Activated naive CD8-positive, alpha-beta T cell treated with anti-CD3 and anti-CD28 coated beads for 36 hours (primary cell): ENCODE measurements at places on chromosomes 1 and 21. TPM values are rescaled to one million over a fixed set of nuclear protein-coding genes. Genes with fewer than 3 reads are reported as not detected.
A peak's percentile ranks its signal among the peaks of the same experiment; 100 is the strongest.

The RGS8 gene
- total RNA-seq, result not detected

The DNALI1 gene
- not detected for total RNA-seq

The SESN2 gene
- 35.4 TPM for total RNA-seq

The PPP1R15B gene
- 79.9 TPM for total RNA-seq

The CSF3R gene
- 0.06 TPM for total RNA-seq

GRCh38 chr1:15948091-15948591, 27.8 kb downstream of the ZBTB17 start:
- DNase-seq, result no peak
- H3K4me1 ChIP-seq, result peaks cover 63% of the 10 kb centered on the region
- H3K36me3 ChIP-seq, result peaks cover 58% of the 10 kb centered on the region
- H3K27ac ChIP-seq, result peak overlapping the region; percentile 96
- no peak overlapping the region for H3K4me3 ChIP-seq
- H3K27me3 ChIP-seq, result no peaks in the 10 kb centered on the region

GRCh38 chr1:8070381-8070811, 44.3 kb upstream of the ERRFI1 start:
- no peak for DNase-seq
- H3K4me3 ChIP-seq, result no peak overlapping the region
- peaks cover under 1% of the 10 kb centered on the region for H3K27me3 ChIP-seq
- H3K36me3 ChIP-seq, result no peaks in the 10 kb centered on the region

DNA sequence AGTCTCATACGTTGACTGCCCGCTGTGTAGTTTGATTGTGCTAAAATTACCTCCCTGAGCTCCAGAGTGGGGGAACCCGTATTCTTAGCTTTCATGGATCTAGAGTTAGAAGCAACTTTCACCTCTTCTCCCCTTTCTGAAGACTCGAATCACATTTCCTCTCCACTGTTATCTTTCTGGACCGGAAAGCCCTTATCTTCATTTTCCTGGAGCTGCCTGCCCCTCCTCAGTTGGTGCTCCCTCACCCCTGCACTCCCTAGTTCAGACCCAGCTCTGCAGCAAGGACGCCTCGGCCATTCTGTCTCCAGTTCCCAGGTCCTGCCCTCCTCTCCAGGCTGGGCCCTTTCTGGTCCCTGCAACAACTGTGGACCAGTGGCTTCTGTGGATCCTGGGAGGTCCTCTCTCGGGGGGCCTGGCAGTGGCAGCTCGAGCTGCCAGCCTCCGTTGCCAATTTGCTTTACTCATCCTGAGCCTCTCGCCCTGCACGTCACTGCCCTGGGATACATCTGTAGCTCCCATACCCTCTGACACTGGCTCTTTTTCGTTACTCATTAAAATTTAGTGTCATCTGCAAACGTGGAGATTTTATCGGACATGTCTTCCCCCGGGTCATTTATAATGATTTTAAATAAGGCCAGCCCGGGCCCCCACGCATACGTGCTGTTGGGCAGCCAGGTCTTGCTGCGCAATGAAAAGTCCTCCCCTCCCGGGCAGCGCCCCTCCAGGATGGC, 141.5 kb upstream of the VAMP3 start:
- peaks cover 36% of the 10 kb centered on the region for H3K27me3 ChIP-seq
- no peak for DNase-seq
- no peaks in the 10 kb centered on the region for H3K36me3 ChIP-seq
- no peaks in the 10 kb centered on the region for H3K4me1 ChIP-seq
- H3K27ac ChIP-seq, result no peak overlapping the region

GRCh38 chr1:167509587-167509986, 8.7 kb downstream of the CD247 start:
- H3K4me1 ChIP-seq, result peaks cover 78% of the 10 kb centered on the region
- H3K4me3 ChIP-seq, result peak overlapping the region; percentile 30
- H3K27ac ChIP-seq, result peak overlapping the region; percentile 72
- H3K36me3 ChIP-seq, result peaks cover 74% of the 10 kb centered on the region
- H3K27me3 ChIP-seq, result no peaks in the 10 kb centered on the region

DNA sequence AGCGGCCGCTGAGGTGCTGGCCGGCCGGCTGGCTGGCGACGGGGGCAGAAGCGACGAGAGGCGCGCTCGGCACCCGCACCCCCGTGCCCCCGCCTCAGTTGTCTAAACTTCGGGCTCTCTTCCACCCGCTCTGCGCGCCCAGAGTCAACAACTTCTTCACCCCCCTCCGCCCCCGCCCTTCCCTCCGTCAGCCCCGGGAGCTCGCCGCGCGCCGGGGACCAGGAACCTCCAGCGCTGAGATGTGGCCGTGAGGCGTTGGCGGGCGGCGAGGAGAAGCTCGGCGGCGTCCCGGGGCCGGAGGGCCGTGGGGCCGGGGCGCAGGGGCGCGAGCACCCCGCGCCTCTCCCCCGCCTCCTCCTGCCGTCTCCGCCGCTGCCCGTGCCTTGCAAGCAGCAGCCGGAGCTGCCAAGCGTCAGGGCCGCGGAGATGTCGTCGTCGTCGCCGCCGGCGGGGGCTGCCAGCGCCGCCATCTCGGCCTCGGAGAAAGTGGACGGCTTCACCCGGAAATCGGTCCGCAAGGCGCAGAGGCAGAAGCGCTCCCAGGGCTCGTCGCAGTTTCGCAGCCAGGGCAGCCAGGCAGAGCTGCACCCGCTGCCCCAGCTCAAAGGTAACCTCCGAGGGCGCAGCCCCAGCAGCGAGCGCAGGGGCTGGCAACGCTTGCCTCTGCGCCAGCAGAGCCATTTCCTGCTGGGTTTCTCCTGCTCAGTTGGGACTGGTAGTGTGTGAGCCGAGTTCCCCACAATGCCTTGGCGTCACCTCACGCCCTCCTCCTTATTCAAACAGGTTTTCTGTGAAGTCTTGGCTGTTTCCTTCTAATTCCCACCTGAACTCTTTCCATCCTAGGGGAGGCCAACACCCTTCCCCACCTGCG, 710 bp downstream of the PPP2R5A start:
- H3K4me3 ChIP-seq, result peak overlapping the region; percentile 100
- no peaks in the 10 kb centered on the region for H3K27me3 ChIP-seq
- H3K27ac ChIP-seq, result peak overlapping the region; percentile 96
- H3K36me3 ChIP-seq, result peaks cover 10% of the 10 kb centered on the region

DNA sequence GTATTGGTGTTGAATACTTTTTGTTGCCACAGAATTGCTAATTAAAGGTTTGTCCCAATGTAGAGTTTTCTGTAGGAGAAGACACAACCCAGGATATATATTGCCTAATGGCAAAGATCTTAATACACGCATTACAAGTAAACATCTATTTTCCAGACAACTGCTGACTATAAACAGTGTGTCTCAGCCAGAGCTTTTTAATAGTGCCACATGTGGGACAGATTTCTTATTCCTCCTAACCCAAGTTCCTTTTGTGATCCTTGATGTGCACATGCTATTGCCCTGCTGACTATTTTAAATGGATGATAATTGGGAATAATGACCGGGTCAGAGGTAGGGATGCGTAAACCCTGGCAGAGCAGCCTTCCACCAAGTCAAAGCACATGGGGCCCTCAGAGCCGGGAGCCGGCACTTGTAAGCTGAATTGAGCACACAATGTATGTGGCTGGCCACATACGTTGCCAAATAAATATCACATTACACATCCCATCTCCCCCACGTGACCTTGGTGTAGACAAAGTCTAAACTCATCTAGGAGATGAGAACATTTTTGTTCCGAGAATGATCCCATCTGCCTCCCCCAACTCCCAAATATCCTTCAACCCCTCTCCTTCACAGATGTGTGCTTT, 209.8 kb upstream of the NFIA start:
- H3K4me1 ChIP-seq, result peaks cover 3% of the 10 kb centered on the region
- H3K27ac ChIP-seq, result no peak overlapping the region
- no peak for DNase-seq
- no peaks in the 10 kb centered on the region for H3K36me3 ChIP-seq
- H3K4me3 ChIP-seq, result no peak overlapping the region

DNA sequence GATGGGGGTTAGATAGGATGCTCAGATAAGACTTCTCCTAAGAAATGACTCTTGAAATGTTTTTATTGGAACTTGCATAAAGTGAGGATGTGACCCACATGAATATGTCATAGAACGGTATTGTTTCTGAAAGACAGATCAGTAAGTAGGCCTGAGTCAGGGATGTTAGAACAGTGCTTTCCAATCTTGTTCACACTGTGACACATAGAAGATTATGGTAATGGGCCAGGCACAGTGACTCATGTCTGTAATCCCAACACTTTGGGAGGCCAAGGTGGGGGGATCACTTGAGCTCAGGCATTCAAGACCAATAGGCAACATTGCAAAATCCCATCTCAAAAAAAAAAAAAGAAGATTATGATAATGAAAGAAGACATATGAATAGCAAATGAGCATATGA, 32.9 kb downstream of the FMO4 start:
- H3K4me3 ChIP-seq, result no peak overlapping the region
- no peak overlapping the region for H3K27ac ChIP-seq
- no peaks in the 10 kb centered on the region for H3K4me1 ChIP-seq
- H3K36me3 ChIP-seq, result peaks cover 5% of the 10 kb centered on the region
- DNase-seq, result no peak

GRCh38 chr1:165420655-165421054, 24.3 kb downstream of the RXRG start:
- H3K36me3 ChIP-seq, result no peaks in the 10 kb centered on the region
- no peak overlapping the region for H3K4me3 ChIP-seq
- H3K27me3 ChIP-seq, result peaks cover 9% of the 10 kb centered on the region
- no peak overlapping the region for H3K27ac ChIP-seq

GRCh38 chr1:44842486-44842861, 579 bp downstream of the PTCH2 start:
- H3K27ac ChIP-seq, result no peak overlapping the region
- no peak for DNase-seq
- peaks cover 3% of the 10 kb centered on the region for H3K36me3 ChIP-seq
- H3K27me3 ChIP-seq, result peaks cover 15% of the 10 kb centered on the region

DNA sequence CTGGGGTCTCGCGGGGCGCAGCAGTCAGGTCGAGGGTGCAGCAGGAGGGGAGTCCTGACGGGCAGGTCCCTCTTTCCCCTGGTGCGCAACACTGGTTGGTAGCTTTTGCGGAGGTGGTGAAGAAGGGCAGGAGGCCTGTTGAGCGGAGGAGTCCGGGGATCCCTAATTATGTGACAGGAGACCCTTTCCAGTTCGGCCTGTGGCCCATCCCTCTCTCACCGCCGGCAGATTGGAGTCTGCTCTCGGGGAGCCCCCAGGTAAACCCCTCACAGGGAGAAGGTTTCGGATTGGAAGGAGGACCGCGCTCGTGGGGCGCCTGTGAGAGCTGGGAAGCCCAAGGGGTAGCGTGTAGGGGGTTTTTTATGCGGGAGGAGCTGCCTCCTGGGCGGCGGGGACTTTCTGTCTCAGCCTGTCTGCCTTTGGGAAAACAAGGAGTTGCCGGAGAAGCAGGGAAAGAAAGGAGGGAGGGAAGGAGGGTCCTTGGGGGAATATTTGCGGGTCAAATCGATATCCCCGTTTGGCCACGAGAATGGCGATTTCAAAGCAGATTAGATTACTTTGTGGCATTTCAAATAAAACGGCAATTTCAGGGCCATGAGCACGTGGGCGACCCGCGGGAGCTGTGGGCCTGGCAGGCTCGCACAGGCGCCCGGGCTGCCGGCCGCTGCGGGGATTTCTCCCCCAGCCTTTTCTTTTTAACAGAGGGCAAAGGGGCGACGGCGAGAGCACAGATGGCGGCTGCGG, 9.5 kb downstream of the SIM2 start:
- no peak overlapping the region for H3K27ac ChIP-seq
- no peaks in the 10 kb centered on the region for H3K36me3 ChIP-seq
- no peak for DNase-seq
- peaks cover 34% of the 10 kb centered on the region for H3K4me1 ChIP-seq
- no peak overlapping the region for H3K4me3 ChIP-seq

GRCh38 chr1:47901001-47901575, 96.1 kb downstream of the TRABD2B start:
- H3K27ac ChIP-seq, result no peak overlapping the region
- no peak overlapping the region for H3K4me3 ChIP-seq
- no peaks in the 10 kb centered on the region for H3K36me3 ChIP-seq
- no peaks in the 10 kb centered on the region for H3K4me1 ChIP-seq
- DNase-seq, result no peak

DNA sequence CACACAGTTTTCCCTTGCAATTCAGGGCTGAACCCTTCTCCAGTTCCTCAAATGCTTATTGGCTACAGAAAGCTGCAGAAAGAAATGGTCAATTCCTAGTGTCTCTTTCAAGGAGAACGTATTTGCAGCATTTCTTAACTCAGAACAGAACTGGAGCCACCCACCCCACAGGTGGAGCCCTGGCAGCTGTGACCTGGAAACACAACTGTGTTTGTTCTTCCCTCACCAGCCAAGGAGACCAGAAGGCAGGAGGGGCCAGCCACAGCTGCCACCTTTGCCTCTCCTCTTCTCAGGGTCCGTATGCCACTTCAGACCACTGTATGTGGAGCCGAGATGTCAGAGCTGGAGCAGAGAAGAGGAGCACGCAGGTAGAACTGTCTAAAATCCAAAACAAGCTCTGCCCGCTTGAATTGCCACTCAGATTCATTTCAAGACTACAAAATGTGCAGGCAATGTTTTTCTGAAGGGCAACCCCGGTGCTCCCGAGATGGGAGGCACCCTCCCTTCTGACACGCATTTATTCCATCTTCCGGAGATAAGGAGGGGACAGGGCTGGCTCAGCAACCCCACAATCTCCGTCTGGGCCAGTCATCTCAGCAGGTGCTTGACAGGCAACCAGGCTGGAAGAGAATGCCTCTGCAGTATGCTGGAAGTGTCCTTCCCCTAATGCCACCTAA, 16.7 kb downstream of the CD247 start:
- H3K27me3 ChIP-seq, result no peaks in the 10 kb centered on the region
- H3K4me1 ChIP-seq, result peaks cover 90% of the 10 kb centered on the region
- H3K4me3 ChIP-seq, result peak overlapping the region; percentile 40
- peaks cover 63% of the 10 kb centered on the region for H3K36me3 ChIP-seq

- H3K27me3 ChIP-seq, result peaks cover 11% of the 10 kb centered on the region
- H3K4me3 ChIP-seq, result no peak overlapping the region
- H3K4me1 ChIP-seq, result no peaks in the 10 kb centered on the region
- no peaks in the 10 kb centered on the region for H3K36me3 ChIP-seq
- DNase-seq, result no peak
Observed at GRCh38 chr21:17388226-17388625, 124.6 kb upstream of the CXADR start.

- peaks cover 5% of the 10 kb centered on the region for H3K36me3 ChIP-seq
- H3K4me3 ChIP-seq, result no peak overlapping the region
- H3K4me1 ChIP-seq, result peaks cover 2% of the 10 kb centered on the region
- no peak overlapping the region for H3K27ac ChIP-seq
Observed at GRCh38 chr1:114427612-114428011, 83.4 kb downstream of the TRIM33 start.
